Stimulated activated CD8-positive, alpha-beta memory T cell treated with anti-CD3 and anti-CD28 coated beads, Interleukin-15, amount 100 ng/mL, for 4 hours (primary cell): ENCODE measurements at places on chromosomes 5 and 9.

- DNase-seq, result no peak
Observed at GRCh38 chr9:8361364-8361763, 561.8 kb upstream of the DMAC1 start.

GRCh38 chr9:130139251-130139650, 33.0 kb upstream of the NCS1 start:
- no peak for DNase-seq

DNA sequence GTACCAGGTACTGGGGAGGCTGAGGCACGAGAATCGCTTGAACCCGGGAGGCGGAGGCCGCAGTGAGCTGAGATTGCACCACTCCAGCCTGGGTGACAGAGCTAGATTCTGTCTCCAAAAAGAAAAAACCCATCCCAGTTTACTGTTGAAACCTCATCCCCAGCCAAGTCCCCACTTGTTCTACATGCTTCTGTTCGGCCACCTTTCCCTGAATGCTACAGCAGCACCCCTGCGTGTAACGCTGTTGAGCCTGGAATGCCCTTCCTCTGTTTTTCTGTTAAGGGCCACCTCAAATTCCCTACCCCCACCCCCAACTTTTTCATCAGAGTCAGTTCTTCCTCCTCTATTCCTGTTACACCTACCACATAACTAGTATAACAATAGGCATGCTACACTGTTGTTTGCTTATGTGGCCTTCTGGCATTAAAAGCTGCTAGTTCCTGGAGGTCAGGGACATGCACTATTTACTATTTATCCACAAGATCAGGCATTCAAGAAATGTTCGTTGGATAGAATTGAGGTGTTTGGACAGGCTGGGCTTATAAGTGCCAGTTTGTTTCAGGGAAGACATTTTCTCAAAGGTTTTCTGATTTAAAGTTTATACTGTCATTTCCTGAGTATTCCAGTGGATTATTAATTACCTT, 47.1 kb upstream of the C5orf47 start:
- no peak for DNase-seq

DNA sequence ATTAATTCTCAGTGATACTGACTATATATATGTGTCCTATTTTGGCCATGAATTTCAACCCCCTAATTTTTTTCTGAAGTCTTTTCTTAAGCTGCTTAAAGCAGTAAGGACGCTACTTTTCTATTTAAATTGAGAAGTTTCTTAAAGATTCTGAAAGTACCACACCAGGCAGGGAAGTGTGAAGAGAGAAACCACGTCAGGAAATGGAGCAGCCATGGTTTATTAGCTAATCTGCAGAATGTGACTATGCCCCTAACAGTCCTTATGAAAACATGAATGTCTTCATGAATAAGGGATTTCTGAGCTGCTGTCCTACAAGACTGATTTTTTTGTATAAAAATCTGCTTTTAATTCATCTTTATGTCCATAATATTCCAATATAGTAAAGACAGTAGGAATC, 1724.3 kb upstream of the C9orf72 start:
- no peak for DNase-seq

GRCh38 chr5:102241809-102242421, 54.2 kb downstream of the SLCO4C1 start:
- no peak for DNase-seq

DNA sequence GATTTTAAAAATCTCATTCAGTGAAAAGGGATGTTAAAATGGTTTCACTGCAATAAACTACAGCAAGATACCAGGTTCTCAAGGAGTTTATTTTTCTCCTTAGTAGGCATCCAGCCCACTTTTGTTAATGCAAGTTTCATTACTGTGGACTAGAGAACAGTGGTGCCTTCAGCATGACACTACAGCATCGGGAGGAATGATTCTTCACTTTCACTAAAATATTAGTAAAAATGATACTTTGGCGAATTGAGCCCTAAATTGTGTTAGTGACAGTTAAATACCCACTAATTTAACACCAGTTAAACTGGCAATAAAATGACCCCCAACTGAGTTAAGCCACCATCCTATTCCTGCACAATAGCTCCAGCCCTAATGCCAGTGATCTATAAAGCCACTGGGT, 152.2 kb upstream of the MPDZ start:
- DNase-seq, result no peak

GRCh38 chr9:129675620-129676019, 10.2 kb downstream of the PRRX2 start:
- DNase-seq, result no peak

DNA sequence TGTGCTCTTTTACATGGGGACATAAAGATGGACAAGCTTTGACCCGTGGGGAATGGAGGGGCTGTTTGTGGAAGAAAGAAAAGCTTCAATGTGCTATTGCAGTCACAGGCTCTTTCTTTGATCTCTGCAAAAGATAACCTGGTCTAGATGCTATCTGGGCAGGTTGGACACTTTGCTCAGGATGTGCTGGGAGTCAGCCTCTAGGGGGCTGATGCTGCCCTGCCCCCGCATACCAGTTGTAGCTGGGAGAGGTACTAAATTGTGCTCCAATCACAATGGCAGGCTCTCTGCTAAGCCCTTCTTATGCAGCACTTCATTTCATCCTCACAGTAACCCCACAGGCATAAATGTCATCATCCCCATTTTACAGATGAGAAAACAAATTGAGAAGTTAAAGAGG, 67.2 kb downstream of the PSD2 start:
- DNase-seq, result no peak

DNA sequence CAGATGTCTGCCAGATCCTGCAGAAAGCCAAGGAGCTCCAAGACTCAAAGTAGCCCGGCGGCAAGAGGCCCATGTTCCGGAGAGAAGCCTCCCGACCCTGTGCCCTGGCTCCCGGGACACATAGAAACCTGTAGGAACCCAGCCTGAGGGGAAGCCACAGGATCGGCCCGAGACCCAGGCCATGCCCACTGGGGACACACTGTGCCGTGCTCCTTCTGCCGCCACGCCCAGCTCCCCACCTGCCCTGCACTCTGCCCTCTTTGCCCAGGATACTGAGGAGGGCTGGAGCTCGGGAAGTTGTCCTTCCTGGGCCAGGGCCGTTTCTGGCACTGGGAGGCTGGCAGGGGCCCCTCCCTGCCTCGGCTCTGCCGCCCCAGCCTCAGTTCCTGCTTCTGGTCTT, 10.5 kb upstream of the ENDOG start:
- DNase-seq, result no peak

DNA sequence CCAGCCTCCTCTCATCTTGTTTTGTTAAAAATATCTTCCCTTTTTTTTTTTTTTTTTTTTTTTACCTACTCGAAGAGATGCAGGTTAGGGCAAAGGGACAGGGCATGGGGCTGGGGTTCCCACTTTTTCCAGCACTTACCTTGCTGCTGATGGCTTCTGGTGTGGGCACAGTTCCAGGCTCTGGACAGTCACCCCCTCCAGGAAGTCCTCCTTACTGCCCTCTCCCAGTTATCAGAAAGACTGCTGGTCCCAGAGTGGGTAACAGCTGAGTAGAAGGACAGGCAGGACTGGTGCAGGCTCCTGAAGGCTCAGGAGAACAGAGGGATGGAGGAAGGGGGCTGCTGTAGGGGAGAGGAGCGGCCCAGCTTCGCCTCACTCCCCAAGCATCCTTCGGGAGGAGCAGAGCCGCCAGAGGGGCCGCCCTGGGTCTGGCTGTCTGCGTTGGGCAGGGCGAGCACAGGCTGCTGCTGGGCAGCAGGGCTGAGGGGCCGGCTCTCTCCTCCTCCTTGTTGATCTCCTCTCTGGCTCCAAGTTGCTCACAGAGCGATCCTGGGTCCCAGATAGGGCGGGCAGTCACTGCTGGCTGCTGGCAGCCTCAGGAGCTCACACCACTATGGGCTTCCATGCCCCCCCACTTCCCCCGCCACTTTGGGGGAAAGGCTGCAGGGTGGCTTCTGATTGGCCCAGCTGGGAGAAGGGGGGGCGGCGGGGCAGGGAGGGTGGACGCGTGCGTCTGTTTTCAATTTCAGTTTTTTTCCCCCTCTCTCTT, at the start of gene PDGFRB:
PDGFRB (minus strand) TSS at position 588 of the 769 bp plus-strand sequence. CDS start 18,798 bp downstream, outside the sequence.
- DNase-seq, result peak; percentile 31

- DNase-seq, result no peak
Observed at GRCh38 chr5:61162832-61163567, 732 bp upstream of the SMIM15 start.

DNA sequence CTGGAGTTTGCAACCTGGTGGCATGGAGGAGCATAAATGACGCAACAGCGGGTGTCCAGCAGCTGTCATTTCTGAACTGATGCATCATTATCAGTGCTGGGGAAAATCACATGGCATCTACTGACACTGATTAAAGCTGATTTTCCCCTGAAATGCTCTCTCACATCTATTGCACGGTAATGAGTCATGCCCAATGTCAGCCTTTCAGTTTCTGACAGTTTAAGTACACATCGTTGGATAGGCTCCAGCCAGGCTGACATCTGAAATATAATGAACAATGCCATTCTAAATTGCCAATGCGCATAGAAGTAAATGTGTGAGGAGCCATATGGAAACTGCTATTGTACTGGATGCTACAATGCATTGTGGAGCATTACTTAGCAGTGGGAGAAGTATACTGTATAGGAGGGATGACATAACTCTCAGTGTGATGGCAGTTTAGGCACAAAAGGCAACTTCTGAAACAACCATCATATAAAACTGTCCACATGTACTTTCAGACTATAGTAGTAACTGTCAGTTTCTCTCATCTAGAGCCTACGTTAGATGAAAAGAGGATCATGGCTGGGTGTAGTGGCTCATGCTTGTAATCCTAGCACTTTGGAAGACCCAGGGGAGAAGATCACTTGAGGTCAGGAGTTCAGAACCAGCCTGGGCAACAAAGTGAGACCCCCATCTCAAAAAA, 389.3 kb upstream of the DMAC1 start:
- no peak for DNase-seq

DNA sequence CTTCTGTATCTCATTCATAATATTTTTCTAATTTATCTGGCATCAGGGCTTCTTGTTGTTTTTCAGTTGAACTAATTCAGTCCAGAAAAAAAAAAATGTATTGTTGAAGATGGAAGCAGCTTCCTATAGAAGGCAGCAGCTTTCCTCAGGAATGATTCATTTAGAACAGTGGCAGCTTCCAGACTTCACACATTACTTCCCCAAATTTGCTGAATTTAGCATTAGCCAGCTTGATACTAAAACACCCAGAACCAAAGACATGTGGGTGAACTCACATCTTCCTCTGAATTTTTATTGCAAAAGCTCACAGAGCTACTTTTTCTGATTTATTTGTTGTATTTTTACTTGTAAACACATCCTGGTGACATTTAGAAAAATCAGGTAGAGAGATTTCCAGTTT, 53.8 kb downstream of the HCN1 start:
- no peak for DNase-seq

- DNase-seq, result no peak
Observed at GRCh38 chr9:115127191-115127817, 9.3 kb upstream of the TNC start.

DNA sequence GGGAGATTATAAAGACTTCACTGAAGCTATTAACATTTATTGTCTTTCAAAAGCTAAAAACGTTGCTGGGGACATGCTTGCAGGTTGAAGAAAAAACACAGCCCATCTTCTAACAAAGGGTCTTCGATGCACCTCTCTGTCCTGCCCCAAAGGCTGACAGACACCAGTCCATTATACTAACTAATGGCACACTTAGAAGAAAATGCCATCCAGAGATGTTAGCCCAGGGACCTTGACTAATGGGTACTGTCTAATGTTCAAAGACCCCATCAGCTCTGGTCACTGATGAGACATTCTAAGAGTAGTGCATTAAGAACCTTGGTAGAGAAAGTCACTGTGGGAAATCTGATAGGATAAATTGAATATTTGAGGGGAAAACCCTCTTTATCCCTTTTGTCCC, 124.9 kb downstream of the EBF1 start:
- DNase-seq, result no peak

DNA sequence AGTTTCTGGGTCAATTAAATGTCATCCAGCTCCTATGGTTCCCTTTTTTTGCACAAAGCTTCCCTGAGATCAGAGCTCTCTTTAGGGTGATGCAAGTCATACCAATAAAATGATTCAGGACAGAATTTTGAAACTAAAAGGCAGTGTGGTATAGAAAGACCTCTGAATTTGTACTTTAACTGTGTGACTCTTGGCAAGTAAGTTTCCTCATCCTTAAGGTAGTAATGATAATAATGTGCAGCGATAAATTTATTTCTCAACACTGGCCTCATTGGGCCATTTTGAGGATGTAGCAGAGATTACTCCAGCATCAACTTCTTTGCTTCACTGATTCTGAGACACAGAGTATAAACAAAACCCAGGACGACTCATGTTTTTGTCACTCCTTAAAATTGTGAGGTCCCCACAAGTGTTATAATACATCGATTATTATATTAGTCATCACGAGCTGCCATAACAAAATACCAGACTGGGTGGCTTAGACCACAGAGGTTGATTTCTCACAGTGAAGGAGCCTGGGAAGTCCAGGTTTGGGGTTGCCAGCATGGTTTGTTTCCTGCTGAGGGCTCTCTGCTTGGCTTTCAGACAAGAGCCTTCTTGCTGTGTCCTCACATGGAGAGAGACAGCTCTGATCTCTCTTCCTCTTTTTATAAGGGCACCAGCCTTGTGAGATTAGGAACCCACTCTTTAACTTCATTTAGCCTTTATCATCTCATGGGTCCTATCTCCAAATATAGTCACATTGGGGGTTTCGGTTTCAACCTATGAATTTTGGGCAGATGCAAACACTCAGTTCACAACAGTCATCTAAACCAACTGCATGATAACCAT, 293.0 kb downstream of the ZNF608 start:
- DNase-seq, result no peak

DNA sequence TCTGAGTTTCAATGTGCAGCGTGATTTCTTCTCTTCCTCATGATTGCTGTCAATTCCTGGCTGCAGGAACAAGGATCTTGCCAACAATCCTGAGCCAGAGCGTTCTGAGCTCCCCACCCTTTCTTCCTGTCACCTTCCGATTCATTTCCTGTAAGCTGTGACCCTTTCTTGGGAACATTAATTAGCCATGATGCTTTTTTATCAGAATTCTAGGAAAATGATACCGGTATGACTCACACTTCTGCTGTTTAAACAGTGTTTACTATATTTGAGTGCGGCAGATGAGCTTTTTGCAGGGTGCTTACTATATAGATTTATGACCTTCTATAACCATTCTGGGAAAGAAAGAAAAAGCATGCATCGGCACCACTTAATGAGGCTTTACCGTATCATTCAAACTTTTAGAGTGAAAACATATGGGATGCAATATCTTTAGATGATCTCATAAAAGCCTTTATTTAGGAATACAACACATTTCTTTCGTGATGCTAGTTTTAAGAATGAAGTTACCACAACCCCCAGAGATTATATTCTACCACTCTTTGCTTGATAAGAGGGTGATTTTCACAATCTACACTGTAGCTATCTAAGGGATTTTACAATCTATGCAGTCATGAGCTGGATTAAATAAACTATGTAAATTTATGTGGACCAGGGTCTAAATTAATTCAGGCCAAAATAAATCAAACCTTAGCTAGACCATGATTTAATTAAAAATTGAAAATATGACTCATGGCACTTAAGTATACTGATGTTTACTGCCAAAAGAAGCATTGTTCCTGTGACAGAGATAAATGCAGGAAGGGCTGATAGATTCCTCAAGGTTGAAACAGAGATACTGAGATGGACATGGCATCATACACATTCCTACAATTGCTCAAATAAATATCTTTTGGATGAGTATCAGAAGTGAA, 38.0 kb upstream of the OSMR start:
- DNase-seq, result no peak

- no peak for DNase-seq
Observed at GRCh38 chr5:115685490-115685889, 59.7 kb upstream of the TMED7 start.

GRCh38 chr5:90709323-90710155, 150.9 kb downstream of the ADGRV1 start:
- no peak for DNase-seq

GRCh38 chr5:113187906-113188305, 211.3 kb downstream of the DCP2 start:
- no peak for DNase-seq
